ENCODE measurements at places on chromosomes 6 and 20. TPM values are rescaled to one million over a fixed set of nuclear protein-coding genes. Genes with fewer than 3 reads are reported as not detected.

Gene ADGRF4
- 0.37 TPM for total RNA-seq

DNA sequence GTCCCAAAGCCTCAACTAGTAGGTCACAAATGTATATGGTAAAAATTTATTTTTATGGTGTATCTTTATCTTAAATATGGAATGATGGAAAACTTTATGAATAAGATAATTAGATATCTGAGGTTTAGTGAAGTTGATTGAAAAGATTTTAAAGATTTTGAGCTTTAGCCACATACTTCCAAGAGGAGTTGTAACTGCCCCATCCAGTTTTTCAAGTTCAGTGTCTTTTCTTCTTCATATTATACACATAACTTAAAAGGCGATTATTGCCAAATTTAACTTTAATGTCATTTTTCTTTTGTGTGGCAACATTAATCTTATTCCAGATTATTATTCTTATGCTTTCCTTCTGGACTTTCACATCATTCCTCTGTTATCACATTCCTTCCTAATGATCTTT lies 266.4 kb downstream of the TINAG start:
- DNase-seq: no peak

GRCh38 chr6:71246596-71246995 lies 42.0 kb upstream of the OGFRL1 start:
- no peak for DNase-seq

DNA sequence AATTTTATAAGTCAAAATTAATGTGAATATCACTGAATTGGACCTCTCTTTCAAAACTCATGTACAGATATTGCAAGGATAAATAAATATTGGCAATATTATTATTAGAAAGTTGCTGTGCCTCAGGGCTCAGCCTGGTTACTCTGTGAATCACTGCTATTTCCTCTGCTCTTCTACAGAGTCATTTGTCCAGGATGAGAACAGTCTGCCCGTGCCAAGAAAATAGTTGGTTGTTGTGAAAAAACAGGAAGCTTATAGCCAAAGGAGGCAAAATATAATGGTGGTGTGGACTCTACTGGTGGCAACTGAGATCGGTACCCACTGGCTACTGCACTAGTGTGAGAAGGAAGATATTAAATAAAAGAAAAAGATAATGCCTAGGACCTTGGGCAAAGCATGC lies 93.6 kb downstream of the RIMS1 start:
- peak; percentile 8 for DNase-seq

Gene HLA-DRB1
- not detected for total RNA-seq

GRCh38 chr6:154590756-154591155 lies 80.3 kb upstream of the CNKSR3 start:
- DNase-seq: no peak

Gene AVP
- not detected for total RNA-seq
